GM23338 (cell line): ENCODE measurements at places on chromosomes 5 and 9.

DNA sequence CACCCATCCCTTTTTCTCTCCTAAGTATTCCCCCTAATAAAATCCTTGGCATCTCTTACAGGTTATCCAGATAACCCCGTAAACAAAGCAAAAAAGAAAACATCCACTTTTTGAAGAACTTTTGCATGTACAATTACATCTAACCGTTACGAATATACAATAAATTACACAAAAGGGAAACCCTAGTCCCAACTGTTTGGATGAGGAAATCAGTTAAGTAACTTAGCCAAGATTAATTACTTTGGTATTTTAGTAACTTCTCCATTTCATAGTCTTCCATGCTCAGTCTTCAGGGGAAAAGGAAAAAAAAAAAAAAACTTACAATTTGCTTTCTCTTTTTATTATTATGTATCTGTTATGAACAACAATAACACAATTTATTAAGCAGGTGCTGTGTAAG is 212.9 kb downstream of the ACTL7B start:
- no peak for DNase-seq

DNA sequence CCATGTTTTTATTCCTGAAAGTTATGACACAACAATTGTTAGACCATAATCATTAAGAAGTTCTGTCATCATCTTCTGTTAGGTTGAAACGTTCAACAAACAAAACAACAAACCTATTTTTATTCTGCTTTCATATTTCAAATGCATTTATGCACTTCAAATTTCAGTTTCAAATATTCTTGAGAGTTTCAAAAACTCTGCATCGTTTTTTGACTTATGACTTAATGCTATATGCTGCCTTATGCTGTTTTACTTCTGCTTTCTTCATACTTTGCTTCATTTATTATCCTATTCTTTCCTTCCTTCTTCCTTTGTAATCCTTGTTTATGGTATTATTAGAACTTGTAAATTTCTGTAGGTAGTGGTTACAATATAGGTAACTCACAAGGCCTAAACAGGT is 95.0 kb downstream of the PCSK1 start:
- no peak for DNase-seq

DNA sequence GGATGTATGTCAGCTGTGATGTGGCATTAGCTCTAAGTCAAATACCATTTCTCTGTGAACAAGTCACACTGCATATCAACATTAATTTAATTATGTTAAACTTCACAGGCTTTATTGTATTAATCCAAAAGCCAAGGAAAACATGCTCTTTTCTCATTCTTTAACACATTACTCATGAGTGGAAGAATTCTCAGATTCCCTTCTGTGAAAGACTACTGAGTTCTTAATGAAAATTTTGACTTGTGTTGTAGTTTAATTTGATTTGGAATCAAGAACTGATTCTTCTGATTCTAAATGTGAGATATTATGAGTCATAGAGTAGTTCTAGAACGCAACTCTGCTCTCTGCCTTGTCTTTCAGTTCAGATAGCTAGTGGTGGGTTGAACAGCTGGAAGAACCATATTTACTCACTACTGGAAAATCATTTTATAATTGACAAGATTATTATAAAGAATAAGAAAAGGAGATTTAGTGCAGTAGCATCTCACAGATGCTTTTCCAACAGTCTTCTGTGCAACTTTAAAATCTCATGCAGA is 90.6 kb downstream of the VCAN start:
- no peak for DNase-seq

DNA sequence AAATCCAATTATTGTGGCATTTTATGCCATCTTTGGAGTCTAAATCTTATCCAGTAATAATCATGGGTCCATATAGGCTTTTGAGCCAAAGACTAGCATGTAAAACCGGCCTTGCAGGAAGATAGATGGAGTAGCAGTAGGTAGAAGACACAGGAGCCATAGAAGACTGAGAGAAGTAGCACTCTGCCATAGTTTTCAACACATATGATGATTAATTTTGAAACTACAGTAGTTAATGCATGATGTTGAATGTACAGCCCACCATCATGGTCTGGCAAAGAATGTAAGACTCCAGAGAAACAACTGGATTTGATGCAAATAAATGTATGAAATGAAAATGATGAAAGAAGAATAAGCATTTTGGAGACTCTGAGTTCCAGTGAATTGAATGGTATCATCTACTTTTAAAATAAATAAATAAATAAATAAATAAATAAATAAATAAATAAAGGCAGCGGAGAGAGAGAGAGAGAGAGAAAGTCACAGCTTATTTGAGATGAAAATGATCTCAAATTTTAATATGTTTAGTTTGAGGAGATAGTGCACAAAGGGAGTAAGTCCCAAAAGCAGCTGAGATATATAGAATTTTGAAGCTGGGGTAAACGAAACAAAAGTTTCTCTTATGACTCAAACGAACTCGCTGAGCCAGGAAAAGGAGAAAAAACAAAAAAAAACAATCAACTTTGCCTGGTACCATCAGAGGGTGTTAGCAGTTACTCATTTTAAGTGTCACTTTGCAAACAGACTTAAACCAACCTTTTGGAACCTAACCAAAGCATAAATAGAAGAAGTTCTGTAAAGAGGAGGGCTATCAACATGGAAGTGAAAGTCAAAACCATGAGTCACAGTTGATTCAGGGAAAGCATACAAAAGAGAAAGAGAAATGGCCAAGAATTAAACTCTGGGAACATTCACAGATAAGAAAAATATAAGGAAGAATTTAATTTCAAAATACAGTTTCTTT is 388.7 kb downstream of the CETN3 start:
- no peak for DNase-seq

GRCh38 chr5:130397132-130397531 is 492.9 kb downstream of the CHSY3 start:
- DNase-seq = no peak

DNA sequence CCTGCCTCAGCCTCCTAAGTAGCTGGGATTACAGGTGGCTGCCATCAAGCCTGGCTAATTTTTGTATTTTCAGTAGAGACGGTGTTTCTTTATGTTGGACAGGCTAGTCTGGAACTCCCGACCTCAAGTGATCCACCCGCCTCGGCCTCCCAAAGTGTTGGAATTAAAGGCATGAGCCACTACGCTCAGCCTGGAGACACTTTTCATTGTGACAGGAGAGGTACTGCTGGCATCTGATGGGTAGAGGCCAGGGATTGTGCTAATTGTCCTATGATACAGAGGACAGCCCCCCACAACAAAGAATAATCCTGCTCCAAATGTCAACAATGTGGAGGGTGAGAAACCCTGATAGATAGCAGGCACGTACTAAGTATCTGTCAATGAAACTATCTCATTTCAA is 91.3 kb upstream of the SLC25A48 start:
- DNase-seq = no peak

DNA sequence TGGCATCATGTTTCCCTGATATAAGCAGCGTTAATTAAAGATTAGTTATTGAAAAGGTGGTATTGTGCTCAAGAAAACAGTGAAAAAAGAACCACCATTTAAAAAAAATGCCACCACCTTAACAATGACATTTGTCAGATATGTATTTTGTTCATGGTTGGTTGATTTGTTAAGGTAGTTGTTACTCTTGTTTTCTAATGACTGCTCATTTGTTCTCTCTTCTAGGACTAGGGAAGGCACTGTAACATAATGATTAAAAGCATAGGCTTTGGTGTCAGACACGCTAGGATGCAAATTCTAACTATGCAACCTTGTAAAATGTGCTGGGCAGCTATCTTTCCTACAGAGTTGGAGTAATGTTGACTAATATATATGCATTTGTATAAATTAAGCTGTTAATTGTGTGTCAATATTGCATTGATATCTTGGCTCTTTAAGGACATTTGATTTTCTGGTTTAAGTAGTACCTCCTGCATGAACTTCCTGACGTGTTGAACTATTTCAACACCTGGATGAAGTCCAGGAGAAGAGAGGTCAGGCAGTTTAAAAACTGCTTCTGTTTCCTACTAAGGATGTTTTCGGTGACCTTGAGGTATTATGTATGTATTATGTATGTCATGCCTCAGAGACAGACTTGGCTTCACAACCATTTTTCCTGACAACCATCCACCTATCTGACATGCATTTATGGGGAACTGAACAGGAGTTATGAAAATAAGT is 77.8 kb downstream of the MUSK start:
- no peak for DNase-seq

GRCh38 chr9:94922098-94922607 is 195.7 kb downstream of the AOPEP start:
- DNase-seq = no peak

DNA sequence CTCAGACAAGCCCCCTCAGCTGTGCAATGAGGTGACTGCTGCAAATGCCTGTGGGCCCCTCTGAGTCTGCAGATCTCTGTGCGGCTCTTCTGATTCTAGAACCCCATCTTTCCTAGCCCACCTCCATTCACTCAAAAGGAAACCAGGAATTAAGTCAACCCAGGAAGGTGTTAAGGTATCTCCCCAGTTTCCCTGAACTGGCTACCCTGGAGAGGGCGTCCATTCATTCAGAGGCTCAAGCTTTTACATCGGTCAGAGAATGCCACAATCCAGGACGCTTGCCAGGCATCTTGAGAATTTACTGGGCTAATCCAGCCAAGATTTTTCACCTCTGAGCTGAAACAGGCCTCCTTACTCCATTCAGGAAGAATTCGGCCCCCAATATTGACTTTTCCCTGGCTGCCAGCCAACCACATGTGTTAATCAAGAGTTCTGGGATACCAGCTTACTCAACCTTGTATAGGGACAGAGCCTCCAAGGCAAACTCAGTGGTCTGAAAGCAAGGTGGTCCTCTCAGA is 889 bp upstream of the ADAMTS12 start:
- DNase-seq = peak; percentile 55

- no peak for DNase-seq
Measured at GRCh38 chr9:15389173-15389572, 33.5 kb upstream of the SNAPC3 start.

DNA sequence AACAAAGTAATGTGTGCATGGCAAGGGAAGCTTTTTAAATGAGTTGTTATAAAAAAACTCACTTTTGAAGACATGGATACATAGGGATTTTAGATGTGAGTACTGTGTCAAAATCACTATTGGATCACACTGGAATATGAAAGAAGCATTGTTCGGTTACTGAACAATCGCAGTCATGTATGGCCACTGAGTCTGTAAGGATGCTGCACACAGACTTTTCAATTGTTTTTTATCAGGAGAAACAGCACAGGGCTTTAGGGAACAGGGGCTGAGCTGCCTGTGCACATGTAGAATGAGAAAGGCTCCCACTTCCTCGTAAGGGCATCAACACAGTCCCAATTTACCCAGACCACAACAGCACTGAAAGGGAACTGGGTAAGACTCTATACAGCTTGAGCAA is 1333.9 kb upstream of the DMAC1 start:
- DNase-seq = no peak

DNA sequence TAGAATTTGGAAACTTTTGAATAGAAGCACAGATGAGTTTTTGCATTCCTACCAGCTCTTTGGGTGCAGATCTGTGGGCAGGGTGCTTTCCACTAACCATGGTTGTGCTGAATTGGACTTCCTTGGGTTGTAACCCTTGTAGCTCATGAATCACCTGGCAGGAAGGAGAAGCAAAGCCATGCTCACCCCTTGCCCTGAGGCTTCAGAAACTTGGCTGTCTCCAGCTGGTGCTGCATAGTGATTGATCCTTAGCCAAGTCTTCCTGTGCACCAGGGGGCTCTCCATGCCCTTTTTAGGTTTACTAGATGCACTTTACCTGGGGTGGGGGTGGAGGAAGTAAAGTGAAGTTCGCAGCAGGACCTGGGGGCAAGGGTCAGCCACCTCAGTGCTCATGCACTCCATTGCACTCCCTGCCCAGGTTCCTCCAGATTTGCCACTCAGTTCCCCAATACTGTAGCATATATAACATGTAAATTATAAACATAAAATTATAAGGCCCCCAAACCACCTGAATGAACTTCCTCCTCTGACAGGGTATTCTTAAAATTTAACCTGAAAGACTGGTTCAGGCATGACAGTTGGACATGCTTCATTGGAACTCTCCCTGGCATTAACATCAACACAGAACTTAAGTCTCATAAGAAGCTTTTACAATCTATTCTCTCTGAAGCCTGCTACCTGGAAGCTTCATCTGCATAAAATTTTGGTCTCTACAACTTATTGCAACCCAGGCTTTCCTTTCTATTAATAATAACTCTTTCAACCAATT is 25.8 kb upstream of the IFNA14 start:
- DNase-seq = peak; percentile 11

GRCh38 chr5:161481922-161482321 is 64.6 kb downstream of the GABRB2 start:
- no peak for DNase-seq

- no peak for DNase-seq
Measured at GRCh38 chr9:136117291-136117915, 1.3 kb downstream of the TMEM250 start.

GRCh38 chr9:82057805-82058204 is 69.2 kb downstream of the SPATA31D1 start:
- DNase-seq = no peak

DNA sequence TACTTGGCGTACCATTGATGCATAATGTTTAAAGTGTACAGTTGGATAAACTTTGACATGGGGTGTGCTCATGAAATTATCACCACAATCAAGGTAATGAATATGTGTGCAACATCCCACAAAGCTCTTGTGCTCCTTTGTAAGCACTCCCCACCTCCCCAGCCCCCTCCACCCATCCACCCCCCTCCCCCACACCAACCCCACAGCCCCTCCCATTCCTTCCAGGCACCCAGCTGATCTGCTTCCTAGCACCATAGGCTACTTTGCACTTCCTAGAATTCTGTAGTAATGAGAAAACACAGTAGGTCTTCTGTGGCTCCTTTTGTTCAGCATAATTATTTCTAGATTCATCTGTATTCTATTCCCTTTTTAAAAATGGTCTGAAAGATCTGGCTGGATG is 24.5 kb downstream of the FGD3 start:
- peak; percentile 36 for DNase-seq

GRCh38 chr9:79945016-79945415 is 373.3 kb downstream of the TLE4 start:
- no peak for DNase-seq

GRCh38 chr9:21576331-21577189 is 94.4 kb upstream of the IFNE start:
- no peak for DNase-seq

DNA sequence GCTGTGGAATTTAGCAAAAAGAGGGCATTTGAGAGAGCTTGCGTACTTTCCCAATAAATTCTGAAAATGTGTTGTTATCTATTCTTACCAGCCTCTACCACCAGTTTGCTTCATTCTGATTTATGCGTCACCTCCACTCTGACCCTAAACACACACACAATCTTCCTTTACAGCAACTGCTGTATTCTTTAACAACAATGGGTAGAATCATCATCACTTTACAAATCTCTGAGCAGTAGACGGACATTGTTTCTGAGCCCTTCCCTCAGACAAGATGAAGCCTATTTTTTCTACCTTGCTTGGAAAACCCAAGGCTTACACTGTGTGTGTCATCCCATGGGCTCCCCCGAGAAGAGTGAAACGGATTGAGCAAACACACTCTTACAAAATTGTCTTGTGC is 83.1 kb upstream of the RASA1 start:
- DNase-seq = no peak

DNA sequence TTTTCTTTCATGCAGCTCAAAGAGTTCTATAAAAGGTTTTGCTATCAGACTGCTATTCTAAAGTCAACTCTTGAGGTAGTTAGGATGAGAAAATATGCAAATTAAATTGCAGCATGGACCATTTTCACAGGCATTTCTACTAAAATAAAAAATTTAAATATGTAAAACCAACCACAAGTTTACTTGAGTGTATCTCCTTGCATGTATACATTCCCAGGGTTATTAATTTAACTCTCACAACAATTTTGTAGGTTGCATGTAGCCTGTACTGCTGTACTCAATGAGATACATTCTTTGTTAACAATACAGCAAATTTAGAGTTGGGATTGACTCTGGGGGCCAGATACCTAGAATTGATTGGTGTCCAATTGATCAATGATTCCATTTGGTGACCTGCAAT is 265.8 kb downstream of the MED10 start:
- no peak for DNase-seq
